ENCODE measurements at places on chromosomes 5 and 9.

DNA sequence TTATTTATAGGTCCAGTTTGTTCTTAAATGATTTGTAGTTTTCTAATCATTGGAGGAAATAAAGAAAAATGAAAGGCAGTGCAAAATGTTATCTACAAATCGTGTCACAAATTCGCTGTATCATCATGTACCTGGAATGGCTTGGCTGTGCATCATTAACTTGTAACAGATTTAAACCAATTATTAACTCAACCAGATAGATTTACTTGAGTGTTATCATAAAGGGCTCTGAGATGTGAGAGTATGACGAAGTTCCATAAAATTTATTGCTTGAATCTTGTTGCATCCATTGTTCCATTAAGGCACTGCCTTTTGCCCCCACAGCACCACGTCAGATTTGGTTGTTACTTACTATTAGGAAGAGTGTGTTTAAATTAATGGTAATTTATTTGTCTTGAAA, 23.5 kb downstream of the PCSK5 start:
- DNase-seq: no peak

DNA sequence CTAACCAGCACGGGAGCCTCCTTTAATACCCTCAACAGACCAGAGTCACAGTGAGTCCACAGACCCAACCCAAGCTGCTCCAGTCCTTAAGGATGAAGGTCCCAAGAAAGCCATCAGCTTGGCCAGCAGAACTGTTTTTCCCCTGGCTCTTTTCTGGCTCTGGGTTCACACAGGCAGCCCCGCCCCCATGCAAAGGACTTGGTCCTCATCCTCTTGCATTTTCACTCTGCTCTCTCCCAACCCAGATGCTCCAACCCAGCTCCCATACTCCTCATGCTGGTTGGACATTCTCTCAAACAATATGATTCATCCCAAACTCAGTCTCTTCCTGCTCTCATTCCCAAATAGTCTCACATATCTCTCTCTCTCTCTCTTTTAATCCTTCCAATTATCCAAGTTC, 74.2 kb upstream of the SPOCK1 start:
- DNase-seq: no peak

DNA sequence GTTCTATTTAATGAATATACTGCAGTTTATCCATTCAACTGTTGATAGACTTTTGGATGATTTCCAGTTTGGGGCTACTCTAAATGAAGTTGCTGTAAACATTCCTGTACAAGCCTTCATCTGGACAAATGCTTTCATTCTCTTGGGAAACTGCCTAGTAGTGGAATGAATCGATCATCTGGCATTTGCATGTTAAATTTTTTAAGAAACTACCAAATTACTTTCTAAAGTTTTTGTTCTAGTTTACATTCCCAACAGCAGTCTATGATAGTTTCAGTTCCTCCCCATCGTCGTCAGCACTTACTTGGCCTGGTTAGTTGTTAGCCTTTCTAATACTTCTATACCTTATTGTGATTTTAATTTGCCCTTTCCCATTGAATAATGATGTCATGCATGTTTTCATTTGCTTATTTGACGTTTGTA, 306.3 kb downstream of the FER start:
- DNase-seq: no peak

DNA sequence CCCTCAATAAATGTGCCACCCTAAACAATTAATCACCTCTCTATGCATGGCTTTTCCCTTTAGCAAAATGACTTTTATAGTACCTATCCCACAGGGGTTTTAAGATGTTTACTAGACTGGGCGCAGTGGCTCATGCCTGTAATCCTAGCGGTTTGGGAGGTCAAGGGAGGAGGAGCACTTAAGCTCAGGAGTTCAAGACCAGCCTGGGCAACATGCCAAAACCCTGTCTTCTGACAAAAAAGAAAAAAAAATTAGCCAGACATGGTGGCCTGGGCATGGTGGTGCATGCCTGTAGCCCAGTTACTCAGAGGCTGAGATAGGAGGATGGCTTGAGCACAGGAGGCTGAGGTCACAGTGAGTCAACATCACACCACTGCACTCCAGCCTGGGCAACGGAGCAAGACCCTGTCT, 13.5 kb downstream of the SH3TC2 start:
- DNase-seq: no peak

DNA sequence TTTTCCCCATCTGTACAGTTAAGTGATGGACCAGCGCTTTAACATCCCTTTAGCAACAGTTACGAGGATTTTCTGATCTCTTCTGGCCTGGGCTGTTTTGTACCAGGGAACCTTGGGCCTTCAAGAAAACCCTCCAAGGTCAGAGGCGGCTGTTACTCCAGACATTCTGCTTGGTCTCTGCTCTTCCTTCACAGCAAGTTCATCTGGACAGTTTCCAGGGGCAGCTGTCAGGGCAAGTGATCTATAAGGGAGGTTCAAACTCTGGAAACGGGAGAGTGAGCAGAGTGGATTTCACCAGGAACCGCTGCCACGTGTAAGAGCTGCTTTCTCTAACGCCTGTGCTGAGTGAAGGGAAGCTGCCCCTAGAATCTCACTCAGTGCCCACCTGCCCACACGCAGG, 36.7 kb downstream of the ZNF618 start:
- DNase-seq: no peak
